ENCODE measurements at places on chromosomes 1 and 21. TPM values are rescaled to one million over a fixed set of nuclear protein-coding genes. Genes with fewer than 3 reads are reported as not detected.
A peak's percentile ranks its signal among the peaks of the same experiment; 100 is the strongest.

The TMCC2 gene
- total RNA-seq: 0.21 TPM

The LCE1A gene
- not detected for total RNA-seq

- no peak for DNase-seq
Observed at GRCh38 chr1:92730476-92730875, 54.4 kb downstream of the EVI5 start.

- DNase-seq: peak; percentile 67
Observed at GRCh38 chr1:147757015-147757990, 3.1 kb downstream of the GJA5 start.

GRCh38 chr1:229452956-229453801 is 19.3 kb upstream of the ACTA1 start:
- peak; percentile 37 for DNase-seq

The VCAM1 gene
- not detected for total RNA-seq

DNA sequence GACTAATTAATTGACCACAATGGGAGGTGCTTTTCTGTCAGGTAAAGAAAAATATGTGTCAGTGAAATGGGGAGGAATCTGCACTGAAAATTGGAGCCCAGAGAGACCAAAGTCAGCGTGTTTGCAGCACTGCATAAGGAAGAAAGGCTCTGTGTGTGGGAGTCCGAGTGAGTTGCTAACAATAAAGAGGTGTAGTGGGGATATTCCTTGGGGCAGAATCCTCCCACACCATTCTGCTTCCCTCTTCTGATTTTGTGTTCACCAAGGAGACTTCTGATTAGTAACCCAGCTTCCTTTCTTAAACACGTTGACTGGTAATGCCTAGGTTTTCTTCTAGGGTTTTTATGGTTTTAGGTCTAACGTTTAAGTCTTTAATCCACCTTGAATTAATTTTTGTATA is 240.5 kb downstream of the RPS6KC1 start:
- DNase-seq: no peak

GRCh38 chr1:38658883-38659282 is 200.7 kb downstream of the RRAGC start:
- no peak for DNase-seq

GRCh38 chr1:174116042-174116441 is 43.3 kb upstream of the RABGAP1L start:
- DNase-seq: no peak

The SLC35F3 gene
- not detected for total RNA-seq

- peak; percentile 47 for DNase-seq
Observed at GRCh38 chr1:41245659-41246058, 3.6 kb upstream of the SCMH1 start.

DNA sequence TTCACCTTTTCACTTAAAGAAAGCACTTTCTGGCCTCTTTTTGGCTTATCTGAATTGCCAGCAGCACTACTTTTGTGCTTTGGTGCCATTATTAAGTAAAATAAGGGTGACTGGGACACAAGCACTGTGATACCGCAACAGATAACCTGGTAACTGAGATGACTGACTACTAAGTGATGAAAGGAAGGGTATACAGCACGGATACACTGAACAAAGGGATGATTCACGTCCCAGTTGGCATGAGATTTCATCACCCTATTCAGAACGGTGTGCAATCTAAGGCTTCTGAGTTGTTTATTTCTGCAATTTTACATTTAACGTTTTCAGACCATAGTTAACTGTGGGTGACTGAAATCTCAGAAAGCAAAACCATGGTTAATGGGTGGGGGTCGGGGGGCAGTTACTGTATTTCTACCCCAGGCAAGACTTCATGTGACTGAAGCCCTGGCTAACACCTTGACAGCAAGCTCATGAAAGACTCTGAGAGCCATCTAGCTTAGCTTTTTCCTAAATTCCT is 102.8 kb downstream of the CLIC6 start:
- peak; percentile 35 for DNase-seq

GRCh38 chr1:5492846-5493245 is 499.4 kb downstream of the NPHP4 start:
- no peak for DNase-seq

- no peak for DNase-seq
Observed at GRCh38 chr1:7592120-7592798, 178.8 kb upstream of the VAMP3 start.

- no peak for DNase-seq
Observed at GRCh38 chr21:42607525-42608102, 45.8 kb upstream of the PDE9A start.

The FMN2 gene
- total RNA-seq: not detected

The TMOD4 gene
- total RNA-seq: not detected

GRCh38 chr1:208047975-208048374 is 137.1 kb upstream of the CD34 start:
- no peak for DNase-seq

GRCh38 chr1:211929683-211930082 is 99.1 kb upstream of the LPGAT1 start:
- no peak for DNase-seq

The XCL2 gene
- total RNA-seq: not detected

GRCh38 chr1:56409112-56409691 is 170.2 kb downstream of the PLPP3 start:
- DNase-seq: peak; percentile 71

DNA sequence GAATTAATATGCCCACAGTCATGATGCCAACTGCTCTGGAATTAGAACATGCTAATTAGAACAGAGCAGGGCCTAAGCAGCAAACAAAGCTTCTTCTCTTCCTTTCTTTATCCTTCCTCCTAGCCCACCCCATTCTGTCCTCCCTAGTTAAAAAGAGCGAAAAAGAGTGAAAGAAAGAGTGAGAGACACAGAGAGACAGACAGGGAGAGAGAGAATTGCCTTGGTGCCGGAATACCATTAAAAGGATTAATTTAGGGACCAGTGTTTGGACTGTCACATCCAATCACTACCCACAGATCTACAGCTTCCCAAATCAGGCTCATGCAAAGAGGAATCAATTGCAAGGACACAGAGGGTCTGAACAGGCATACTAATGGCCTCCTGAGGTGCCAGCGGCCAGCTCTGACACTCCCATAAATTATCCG is 7.0 kb downstream of the ERI3 start:
- no peak for DNase-seq

DNA sequence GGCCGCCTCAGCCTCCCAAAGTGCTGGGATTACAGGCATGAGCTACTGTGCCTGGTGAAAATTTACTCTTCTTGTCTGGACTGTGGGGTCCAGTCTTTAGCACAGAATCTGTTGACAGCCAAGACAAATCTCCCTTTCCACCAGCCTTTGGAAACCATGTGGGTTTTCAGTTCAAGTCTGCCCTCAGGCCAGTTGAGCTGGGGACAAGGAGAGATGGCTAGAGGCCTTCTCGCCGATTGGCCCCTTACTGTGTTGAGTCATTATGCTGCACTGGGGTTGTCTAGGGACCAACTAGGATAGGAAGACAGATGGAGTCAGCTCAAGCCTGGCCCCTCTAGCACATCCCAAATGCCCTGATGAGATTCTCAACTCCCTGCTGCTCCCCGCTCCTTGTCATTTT is 8.6 kb upstream of the NKAIN1 start:
- DNase-seq: no peak

The ACP6 gene
- 38.7 TPM for total RNA-seq

DNA sequence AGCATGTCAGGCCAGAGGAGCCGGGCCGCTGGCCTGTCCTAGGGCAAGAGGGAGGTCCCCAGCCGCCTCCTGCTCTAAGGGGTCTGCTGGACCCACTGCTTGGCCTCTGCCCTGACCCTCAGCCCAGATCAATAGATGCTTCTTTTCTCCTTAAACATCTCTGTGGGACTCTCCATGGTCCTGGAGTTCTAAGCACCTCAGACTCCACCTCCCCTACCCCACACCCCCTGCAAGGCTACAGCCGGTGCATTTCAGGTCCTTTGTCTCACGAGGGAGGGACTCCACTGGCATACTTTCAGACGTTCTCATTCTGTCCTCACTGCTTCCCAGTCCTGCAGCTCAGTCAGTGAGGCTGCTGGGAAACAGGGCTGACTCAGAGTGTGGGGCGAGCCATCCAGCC is 11.0 kb downstream of the CNTN2 start:
- DNase-seq: no peak

The TTC34 gene
- total RNA-seq: 0.39 TPM

The FCRL5 gene
- not detected for total RNA-seq

The CLDN14 gene
- not detected for total RNA-seq

The ITPKB gene
- 2.9 TPM for total RNA-seq

The FMO1 gene
- total RNA-seq: not detected

The GBP5 gene
- total RNA-seq: 0.03 TPM

The RNF223 gene
- 16.2 TPM for total RNA-seq

DNA sequence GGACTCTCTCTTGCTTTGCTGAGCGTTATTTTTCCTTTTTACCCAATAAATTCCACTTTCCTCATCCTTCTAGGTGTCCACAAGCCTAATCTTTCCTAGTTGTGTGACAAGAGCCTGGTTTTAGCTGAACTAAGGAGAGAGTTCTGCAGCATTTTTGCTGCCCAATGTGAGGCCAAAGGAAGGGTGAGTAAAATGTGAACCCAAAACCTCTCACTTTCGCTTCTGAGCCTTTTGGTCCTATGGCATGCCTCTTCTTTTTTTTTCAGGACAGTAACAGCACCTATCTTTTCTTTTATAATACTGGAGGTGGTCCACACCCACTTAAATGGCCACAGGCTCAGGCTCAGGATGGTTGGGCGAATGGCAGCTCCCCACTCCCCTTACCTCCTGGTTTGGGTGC is 111.1 kb downstream of the COP1 start:
- no peak for DNase-seq

DNA sequence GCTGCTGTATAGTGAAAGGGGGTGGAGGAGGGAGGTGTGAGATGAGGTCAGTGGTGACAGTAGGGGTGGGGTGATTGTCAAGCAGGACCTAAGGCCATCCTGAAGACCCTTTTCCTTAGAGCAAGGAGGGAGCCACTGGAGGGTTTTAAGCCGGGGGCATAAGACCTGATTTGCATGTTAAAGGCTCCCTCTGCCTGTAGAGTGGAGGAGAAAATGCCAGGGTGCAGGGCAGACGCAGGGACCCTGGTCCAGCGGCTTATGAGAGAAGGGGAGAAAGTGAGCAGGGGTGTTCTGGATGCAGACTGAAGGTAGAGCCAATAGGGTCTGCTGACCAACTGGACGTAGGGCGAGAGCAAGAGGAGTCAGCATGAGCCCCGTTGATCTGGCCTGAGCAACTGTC is 154.1 kb downstream of the TRABD2B start:
- no peak for DNase-seq

- DNase-seq: no peak
Observed at GRCh38 chr1:48831120-48831978, 54.7 kb upstream of the BEND5 start.

- DNase-seq: no peak
Observed at GRCh38 chr1:174940646-174941175, 59.0 kb upstream of the CACYBP start.

- no peak for DNase-seq
Observed at GRCh38 chr21:41630917-41631316, 123.0 kb upstream of the TMPRSS2 start.

The BTBD19 gene
- 16.4 TPM for total RNA-seq

GRCh38 chr1:22875241-22875640 is 97.4 kb downstream of the LACTBL1 start:
- DNase-seq: no peak

The MROH7 gene
- 0.15 TPM for total RNA-seq

DNA sequence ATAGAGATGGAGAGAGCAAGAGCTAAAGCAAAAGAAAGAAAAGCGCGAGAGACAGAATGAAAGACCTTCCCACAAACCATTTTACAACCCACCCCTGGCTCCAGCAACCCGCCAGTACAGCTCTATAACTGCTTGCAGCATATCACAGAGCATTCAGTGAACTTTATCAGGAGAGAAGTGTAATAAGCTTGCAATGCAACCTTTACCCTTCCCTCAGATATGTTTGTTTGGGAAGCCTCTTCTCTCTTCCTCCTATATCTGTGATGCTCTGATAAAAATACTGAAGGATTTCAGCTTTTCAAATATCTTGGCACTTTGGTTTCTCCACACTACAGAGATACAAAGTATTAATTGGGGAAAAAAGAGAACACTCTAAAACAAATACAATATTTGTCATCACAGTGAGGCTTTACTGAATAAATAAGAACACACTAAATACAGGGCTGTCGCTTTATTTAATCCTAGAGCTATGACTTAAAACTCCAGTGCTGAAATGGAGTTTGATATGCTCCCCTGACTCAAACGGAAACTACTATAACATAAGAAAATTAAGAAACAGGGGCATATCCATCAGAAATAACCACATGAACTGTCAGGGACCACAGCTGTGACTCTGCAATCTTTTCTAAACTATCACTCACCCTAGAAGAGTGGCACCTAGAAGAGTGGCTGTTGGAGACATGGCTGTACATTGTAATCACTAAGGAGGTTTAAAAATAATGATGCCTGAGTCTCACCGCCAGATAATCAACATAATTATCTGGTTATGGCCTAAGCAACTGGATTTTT is 6.7 kb downstream of the CRP start:
- DNase-seq: no peak

The IL22RA1 gene
- total RNA-seq: 32.8 TPM

- DNase-seq: peak; percentile 79
Observed at GRCh38 chr1:218674280-218674773, 329.2 kb downstream of the TGFB2 start.

The KIF14 gene
- 5.6 TPM for total RNA-seq

The MEAF6 gene
- 52.8 TPM for total RNA-seq

DNA sequence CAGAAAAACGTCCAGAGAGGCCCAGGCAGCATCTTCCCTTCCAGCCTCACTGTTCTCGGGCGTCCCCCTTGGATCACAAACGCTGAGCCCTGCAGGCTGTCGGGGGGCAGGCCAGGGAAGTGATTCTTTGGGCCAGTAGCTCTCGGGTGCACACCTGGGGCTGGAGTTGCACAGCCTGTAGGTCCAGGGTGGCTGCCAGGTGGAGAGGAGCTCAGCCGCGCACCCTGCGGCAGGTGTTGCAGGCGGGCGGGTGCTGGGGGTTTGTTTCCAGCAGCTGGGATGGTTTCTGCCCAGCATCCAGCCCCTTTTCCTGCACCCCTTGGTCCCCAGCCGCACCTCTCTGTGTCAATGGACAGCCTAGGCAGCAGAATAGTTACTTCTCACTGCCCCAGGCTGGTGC is 15.7 kb downstream of the PRDM16 start:
- no peak for DNase-seq

- DNase-seq: no peak
Observed at GRCh38 chr1:43302721-43303470, 2.1 kb downstream of the TIE1 start.

The CFAP45 gene
- 0.76 TPM for total RNA-seq

The LCE1B gene
- not detected for total RNA-seq

The VASH2 gene
- 0.55 TPM for total RNA-seq

GRCh38 chr1:223721658-223722607 is 9.6 kb downstream of the CAPN2 start:
- no peak for DNase-seq

- no peak for DNase-seq
Observed at GRCh38 chr1:85311818-85312217, 35.4 kb upstream of the BCL10 start.

- no peak for DNase-seq
Observed at GRCh38 chr1:161214369-161214768, 726 bp upstream of the FCER1G start.

Data from HT-29 (cell line).